Osteocyte (in vitro differentiated cells): ENCODE measurements at places on chromosomes 4 and X. TPM values are rescaled to one million over a fixed set of nuclear protein-coding genes. Genes with fewer than 3 reads are reported as not detected.

- DNase-seq = no peak
Observed at GRCh38 chr4:128315756-128316520, 28.3 kb upstream of the PGRMC2 start.

- DNase-seq = no peak
Observed at GRCh38 chr4:23838607-23839006, 51.2 kb downstream of the PPARGC1A start.

Gene GPR173
- total RNA-seq = 12.6 and 17.3 TPM in 2 replicates

DNA sequence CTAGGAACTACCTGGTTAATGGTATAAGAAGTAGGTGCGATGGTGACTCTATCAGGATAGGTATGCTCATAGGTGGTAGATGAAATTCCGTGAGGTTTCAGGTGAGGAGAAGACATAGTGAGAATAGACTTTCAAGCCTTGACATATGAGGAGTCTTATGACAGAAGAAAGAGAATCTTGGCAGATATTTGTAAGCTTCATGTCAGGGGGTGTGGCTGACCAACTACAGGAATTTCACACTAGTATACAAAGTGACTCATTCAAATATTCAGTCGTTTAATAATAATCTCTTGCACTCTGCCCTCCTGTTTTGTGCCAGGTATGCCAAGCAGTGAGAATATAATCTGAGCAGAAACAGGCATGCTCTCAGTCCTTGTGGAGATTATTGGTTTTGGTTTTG, 22.8 kb downstream of the PACRGL start:
- no peak for DNase-seq

GRCh38 chrX:13579661-13580060, 10.3 kb downstream of the EGFL6 start:
- no peak for DNase-seq

Gene SPACA5
- not detected in 2 replicates for total RNA-seq

Gene OTC
- total RNA-seq = not detected in 2 replicates

Gene SCML2
- total RNA-seq = 2.8 and 3.4 TPM in 2 replicates

Gene PCDH19
- 1.7 and 2.7 TPM in 2 replicates for total RNA-seq

DNA sequence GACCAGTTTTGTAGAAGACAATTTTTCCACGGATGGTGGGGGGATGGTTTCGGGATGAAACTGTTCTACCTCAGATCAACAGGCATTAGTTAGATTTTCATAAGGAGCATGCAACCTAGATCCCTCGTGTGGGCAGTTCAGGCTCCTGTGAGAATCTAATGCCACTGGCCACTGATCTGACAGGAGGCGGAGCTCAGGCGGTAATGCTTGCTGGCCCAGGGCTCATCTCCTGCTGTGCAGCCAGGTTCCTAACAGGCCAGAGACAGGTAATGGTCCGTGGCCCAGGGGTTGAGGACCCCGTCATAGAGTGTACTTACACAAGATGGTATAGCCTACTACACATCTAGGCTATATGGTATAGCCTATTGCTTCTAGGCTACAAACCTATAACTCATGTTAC, 7.0 kb downstream of the TEX11 start:
- no peak for DNase-seq

DNA sequence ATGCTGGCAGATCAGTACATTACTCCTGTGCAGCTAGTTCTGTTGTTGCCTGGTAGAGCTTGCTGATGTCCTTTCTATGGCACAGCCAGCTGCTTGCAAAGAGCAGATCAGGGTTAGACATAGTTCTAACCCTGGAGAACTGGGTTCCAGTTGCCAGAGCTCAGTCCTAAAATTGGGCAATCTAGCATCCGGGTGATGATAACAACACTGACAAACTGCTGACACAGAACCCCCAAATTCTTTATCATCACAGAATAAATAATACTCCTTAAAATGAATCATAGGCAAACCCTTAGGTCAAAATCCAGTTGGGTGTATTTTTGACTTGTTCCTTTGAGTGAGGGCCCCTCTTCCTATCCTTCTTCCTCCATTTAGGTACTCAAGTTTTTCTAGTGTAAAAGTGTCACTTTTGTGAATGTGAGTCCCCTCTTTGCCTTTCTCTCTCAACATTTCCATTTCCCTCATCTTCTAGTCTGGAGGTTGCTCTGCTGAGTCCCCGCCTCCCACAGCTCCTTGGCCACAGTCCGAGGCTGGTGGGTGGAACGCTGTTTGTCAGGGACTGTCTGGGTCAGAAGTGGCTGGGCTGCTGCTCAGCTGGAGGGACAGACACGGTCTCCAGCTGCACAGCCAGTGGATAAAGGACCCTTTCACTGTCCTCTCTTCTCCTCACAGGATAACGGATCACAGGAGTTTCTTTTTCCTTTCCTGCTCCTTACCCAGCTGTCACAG, 93.6 kb upstream of the RASGEF1B start:
- DNase-seq = no peak

DNA sequence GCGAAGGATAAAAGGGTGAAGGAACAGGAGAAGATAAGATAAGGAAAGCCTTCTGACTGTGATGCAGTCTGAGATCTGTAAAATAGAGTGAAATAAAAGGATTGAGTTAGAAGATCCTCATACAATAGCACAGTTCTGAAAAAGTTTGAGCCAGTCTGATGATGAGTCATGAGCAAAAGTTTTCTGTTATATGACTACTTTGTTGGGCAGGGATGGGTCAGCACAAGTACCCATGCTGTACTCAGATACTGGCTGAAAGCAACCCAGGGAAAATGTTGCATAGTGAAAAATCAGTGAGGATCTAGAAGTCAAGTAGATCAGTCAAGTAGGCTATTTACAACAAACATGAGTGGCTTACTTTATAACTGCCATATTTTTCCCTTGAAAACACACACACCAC, 253.5 kb downstream of the PCDH10 start:
- DNase-seq = no peak

DNA sequence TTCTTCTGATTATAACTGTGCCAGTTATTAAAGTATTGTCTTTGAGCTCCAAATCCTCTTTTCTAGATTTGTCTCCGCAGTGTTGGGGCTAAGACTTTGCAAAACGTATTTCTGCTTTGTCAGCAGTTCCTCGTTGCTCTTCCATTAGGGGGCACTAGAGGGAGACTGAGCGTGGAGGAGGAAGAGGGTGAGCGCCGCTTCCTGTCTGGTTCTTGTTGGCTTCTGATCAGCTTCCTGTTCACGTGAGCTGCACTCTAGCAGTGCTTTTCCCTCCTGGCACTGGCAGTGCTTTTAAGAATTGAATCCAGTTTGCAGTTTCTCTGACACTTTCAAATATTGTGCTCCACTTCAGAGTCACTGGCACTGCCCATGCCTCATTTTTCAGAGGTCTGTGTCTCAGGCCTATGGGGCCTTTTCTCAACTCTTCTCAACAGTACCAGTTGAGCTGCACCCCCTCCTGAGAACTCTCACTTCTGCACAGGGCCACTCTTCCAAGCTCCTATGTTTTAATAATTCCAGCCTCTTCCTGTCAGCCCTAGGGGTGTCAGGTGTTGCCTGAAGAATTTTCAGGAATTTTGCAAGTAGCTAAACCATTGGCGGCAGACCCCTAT, 54.4 kb upstream of the LCORL start:
- DNase-seq = no peak

DNA sequence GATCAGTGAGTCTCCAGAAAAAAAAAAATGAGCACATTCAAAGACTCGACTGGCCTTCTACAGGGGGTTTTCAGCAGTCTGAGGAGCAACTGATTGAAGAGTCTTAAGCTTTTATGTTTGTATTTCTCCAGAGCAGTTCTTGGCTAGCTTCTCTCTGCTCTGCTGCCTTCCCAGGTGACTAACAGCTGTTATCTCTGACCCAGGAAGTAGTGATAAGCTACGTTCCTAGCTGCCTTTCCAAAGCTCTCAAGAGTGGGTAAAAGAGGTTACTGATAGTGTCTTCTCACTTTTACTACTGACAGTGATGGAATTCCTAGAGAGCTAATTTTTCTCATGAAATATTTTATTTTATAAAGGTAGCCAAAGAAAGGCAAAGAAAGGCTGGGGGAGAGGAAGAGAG, 66.6 kb downstream of the ENOX2 start:
- no peak for DNase-seq

DNA sequence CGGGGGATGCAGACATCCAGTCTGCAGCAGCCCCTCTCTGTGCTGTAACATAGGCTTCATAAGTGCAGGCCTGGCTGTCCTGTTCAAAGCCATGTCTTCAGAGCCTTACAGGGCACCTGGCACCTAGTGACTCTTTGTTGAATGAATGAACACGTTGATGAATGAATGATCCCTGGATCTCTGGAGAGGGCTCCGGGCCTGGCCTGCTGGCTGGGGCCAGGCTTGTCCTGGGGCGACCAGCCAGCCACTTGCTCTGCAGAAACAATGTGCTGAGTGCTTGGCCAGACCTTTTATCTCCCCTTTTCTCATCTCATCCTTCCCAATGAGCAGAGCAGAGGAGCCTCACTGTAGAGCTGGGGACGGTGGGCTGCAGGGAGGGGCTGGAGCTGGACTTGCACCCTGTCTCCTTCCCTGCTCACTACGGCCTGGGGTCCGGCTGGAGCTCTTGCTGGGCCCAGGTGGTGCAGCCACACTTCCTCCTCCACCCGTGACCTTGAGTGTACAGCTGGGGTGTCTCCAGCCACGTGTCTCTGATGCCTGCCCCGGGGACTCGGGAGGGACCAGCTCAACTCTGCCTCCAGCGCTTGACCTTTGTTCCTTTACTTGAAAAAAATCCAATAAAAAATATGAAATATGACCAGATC, 77.9 kb downstream of the PSAPL1 start:
- no peak for DNase-seq

DNA sequence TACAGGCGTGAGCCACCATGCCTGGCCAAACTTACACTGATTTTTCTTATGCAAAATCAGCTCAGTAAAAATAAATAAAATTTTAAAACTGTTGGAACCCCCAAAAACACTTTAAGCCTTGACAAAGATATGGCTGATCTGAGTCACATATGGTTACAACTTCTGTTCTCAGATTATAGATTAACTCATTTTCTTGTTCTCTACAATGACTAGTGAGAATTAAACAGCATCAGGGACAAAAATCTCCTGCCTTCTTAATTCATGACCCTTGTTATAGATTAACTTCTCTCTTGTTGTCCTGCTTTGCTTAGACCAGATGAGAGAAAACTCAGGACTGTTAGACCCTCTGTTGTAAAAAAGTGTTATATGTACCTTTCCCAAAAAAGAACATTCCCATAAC, 24.2 kb upstream of the EXOC1L start:
- no peak for DNase-seq

GRCh38 chr4:124953061-124953460, 240.5 kb upstream of the ANKRD50 start:
- no peak for DNase-seq

GRCh38 chr4:7581477-7581876, 146.7 kb upstream of the PSAPL1 start:
- DNase-seq = no peak

DNA sequence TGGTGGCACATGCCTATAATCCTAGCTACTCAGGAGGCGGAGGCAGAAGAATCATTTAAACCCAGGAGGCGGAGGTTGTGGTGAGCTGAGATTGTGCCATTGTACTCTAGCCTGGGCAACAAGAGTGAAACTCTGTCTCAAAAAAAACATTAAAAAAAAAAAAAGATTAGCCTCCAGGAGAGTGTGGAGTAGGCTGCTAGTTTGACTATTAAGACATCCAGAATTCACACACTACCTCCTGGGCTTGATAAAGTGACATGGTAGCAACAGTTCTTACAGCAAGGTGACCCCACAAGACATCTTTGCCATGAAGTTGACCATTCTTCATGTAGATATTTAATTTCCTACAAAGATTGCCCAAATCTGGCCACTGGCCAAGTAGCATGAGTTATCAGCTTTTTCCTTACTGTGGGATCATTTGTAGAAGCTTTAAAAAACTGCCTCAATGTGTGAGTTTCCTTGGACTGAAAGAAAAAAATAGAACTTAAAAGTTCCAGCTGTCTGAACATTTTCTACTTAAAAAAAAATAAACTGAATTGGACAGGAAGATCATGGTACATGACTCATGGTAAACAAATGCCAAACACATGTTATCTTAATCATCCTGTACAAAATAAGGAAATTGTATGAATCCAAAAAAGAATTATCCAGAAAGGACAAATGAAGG, 35.3 kb upstream of the SPRY1 start:
- DNase-seq = no peak

GRCh38 chr4:40401631-40402030, 66.5 kb downstream of the CHRNA9 start:
- no peak for DNase-seq

- no peak for DNase-seq
Observed at GRCh38 chr4:158970812-158971211, 132.1 kb upstream of the RAPGEF2 start.

- no peak for DNase-seq
Observed at GRCh38 chrX:19034025-19034424, 50.1 kb upstream of the PHKA2 start.

GRCh38 chr4:134906404-134907023, 704.9 kb upstream of the PABPC4L start:
- DNase-seq = no peak

- no peak for DNase-seq
Observed at GRCh38 chr4:69984030-69984443, 11.7 kb upstream of the STATH start.

Gene NSG1
- total RNA-seq = not detected in 2 replicates

- DNase-seq = peak; percentile 46
Observed at GRCh38 chrX:1163231-1163630, 49.2 kb downstream of the CRLF2 start.

GRCh38 chrX:54442790-54443189, 2.6 kb downstream of the TSR2 start:
- no peak for DNase-seq

DNA sequence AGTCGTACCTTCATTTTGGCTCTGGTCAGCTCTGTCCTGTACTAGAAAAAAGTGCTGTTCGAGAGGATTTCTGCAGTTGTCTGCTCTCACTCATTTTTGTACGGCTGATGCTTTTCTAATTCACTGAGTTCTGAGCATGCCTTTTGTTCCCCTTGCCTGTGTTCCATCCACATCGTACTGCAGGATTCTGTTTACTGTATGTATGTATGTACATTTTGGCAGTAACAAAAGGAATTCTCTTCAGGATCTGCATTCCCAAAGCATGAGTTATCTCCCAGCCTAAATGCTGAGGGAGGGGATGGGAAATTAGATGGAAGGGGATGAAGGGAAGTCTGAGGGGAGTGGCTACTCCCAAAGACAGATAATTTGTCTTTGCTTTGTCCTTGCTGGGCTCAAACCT, 87.6 kb downstream of the GBA3 start:
- DNase-seq = no peak

GRCh38 chr4:29817961-29818360, 902.2 kb upstream of the PCDH7 start:
- DNase-seq = no peak

Gene RTL5
- total RNA-seq = 19.5 and 19.9 TPM in 2 replicates

Gene DMRTC1
- not detected in 2 replicates for total RNA-seq

DNA sequence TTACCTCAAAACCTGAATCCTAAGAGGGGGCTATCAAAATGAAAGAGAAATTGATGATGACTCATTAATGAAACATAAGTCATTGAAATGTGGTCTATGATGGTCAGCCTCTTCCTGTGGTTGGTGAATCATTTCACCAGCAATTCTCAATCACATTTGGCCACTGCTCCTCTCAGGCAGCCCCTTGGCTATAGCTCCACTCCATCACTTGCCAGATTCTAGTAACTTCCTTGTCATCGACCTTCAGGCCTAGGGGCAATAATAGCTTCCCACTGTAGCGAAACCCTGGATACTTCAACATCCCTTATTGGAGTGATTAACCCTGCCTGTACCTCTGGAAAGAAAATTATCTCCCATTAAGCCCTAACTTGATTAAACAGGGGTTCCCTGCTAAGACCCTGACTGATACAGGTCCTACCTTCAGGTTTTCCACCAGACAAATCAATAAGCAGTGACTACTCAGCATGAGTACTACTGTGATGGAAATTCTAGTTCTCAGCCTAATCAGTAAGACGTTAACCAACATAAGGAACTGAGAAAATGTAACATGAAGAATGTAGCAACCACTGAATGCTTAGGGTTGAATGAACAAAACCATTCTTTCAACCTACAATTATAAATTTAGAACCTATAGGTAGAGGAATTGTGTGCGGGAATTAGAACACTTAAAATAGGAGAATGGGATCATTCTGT, 30.4 kb downstream of the ADH7 start:
- DNase-seq = no peak
